ENCODE measurements at places on chromosomes 7 and 10.

GRCh38 chr7:117250801-117251200 is 72.1 kb downstream of the WNT2 start:
- DNase-seq, result no peak

DNA sequence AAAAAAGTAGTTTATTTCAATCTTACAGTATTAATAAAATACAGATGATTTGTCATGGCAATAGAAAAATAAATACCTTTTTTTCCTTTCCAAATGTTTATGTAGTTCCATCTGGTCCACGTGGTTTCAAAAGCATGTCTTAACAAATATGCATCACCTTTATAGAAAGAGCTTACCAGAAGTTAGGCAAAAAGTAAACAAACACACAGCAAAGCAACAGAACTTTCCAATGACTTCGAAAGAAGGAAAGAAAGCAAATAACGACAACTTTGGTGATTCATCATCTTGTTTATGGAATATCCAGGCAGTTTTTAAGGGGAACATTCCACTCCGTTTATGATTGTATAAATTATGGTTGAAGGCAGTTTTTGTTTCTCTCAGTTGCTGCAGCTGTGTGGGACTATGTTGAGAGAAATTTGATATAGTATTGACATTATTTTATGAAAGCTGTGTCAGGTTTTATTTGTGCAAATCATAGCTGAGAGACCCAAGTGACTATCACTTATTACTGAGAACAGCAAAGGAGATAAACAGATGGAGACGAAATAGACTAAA is 203.1 kb downstream of the CDC14C start:
- no peak for DNase-seq

DNA sequence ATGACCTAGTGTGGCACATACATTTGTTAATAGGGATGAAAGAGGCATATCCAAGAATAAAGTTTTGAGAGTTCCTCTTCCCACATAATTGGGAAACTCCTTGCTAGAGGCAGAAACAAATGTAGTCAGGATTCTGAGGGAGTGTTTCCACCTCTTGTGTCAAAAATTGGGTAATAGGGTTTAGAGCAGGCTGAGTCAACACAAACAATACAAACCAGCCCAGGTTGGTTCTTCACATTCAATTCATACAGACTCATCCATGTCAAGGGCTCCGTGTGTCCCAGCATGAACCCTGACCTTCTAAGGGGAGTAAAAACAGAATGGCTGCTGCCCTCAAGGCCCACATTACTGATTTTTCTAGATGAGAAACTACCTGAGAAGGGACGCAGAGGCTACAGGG is 75.3 kb downstream of the GLI3 start:
- DNase-seq, result no peak

GRCh38 chr7:100476903-100477870 is 1.8 kb downstream of the TSC22D4 start:
- no peak for DNase-seq
